ENCODE measurements at places on chromosomes 5 and 9.

- no peak for DNase-seq
Measured at GRCh38 chr5:113245427-113246225, 189.2 kb downstream of the TSSK1B start.

DNA sequence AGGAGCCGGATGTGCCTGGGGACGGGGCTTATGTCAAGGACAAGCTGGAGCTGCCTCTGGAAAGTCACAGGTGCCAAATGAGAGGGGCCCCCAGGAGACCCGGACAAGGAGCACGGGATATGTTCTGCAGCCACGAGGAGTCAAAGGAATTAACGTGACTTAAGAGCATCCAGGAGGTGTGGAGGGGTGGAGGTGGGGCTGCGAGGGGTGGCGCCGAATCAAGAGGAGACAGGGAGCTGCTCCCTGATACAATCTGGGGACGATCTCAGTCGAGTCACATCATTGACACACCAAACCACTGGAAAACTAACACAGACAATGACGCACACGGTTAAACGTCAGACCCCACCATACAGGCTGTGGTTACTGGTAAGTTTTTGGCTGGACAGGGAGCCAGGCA lies 10.4 kb downstream of the CCDC127 start:
- DNase-seq = no peak

GRCh38 chr5:82952326-82952725 lies 124.9 kb downstream of the TMEM167A start:
- DNase-seq = no peak

DNA sequence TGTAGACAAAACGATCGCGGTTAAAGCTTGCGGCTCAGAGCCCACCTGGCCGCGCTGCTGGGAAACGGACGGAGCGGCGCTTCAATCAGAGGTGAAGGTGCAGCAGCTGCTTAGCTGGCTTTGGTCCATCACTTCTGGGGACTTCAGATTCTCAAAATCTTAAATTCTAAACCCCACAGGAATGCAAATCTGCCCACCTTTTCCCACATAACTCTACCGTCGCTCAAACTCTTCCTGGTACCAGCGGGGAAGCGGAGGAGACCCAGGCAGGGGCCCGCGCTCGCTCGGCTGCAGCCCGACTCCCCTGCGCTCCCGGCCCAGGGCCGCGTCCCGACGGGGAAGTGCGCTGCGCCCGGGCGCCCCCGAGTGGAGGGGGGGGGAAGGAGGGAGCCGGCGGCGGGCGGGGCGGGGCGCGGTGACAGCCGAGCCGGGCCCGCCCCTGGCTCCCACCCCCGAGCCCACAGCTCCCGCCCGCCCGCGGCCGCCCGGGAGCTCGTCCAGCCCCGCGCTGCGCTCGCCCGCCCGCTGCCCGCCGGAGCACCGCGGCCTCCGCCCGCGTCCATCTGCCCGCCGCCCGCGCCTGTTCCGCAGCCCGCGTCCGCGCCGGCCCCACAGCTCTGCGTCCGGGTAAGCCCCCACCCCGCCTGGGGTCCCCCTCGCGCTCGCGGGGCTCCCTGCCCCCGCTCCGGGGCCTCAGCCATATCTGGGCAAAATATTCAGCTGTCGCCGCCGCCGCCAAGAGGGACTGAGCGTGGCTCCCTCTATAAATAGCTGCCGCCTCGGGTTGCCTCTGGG lies at the start of gene TMOD1:
TSS of gene TMOD1 (plus strand) at position 490 of the 795 bp plus-strand sequence. CDS start 22,523 bp downstream, outside the sequence.
- DNase-seq = no peak

DNA sequence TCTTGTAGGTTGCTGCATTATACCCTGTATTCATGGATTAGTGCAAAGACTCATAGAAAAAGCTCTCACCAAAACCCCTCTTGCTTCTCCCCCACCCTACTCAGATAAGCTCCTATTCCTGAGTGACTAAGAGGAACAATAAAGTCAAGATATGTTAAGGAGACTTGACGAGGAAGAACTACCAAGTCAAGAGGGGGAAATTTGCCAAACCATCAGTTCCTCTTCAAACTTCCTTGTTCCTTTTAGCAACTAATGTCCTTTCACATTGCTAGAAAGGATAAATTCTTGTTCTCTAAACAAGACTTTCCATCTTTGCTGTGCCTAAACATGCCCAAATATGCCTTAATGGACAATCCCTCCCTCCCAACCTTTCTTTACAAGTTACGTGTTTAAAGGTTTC lies 27.0 kb downstream of the CNOT8 start:
- no peak for DNase-seq

DNA sequence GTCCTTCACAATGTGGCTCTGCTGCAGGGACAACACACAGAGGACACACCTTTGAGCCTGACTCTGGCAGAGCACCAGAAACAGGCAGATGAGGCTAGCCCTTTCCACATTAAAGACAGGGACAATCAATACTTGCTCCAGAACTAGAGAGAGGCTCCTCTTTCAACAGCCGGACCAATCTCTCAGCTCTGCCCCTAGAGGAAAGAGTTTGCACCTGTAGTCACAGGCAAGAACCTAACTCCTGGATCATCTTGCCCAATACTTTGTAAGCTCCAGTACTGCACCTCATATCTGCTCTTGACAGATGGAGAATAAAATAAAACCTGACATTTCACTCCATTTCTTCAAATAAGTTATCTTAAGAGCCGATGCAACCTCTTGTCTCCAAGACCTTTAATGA lies 52.1 kb downstream of the EPB41L4A start:
- no peak for DNase-seq

DNA sequence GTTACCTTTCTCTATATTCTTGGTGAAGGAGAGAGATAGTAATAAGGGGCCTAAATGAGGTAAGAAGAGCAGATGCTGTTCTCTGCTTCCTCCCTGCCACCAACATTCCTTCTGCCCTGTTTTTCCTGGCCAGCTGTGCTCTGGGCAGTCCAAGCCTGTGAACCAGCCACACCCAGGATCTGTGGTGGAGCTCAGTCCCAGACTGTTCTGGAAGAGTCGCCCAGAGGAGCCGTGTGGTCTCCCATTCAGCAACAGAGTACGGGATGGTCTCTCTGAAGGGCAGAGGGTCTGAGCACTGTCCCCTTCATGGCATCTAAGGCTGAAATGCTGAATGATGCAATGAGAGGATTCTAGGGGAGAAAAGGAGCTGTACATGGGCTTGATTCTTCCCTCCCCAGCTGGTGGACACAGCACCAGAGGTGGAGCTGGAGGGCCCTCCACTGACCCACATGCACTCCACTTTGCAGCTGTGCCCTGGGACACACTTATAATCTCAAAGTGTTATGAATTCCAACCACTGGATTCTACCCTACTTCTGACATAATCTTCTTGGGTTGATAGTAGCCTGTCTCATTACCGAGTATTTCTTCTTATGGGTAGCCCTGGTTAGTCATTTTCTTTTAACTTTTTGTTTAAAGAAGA lies 70.8 kb upstream of the RPS23 start:
- no peak for DNase-seq

GRCh38 chr5:82849885-82850284 lies 227.3 kb downstream of the TMEM167A start:
- no peak for DNase-seq

GRCh38 chr5:117177302-117177701 lies 602.7 kb upstream of the SEMA6A start:
- DNase-seq = no peak

DNA sequence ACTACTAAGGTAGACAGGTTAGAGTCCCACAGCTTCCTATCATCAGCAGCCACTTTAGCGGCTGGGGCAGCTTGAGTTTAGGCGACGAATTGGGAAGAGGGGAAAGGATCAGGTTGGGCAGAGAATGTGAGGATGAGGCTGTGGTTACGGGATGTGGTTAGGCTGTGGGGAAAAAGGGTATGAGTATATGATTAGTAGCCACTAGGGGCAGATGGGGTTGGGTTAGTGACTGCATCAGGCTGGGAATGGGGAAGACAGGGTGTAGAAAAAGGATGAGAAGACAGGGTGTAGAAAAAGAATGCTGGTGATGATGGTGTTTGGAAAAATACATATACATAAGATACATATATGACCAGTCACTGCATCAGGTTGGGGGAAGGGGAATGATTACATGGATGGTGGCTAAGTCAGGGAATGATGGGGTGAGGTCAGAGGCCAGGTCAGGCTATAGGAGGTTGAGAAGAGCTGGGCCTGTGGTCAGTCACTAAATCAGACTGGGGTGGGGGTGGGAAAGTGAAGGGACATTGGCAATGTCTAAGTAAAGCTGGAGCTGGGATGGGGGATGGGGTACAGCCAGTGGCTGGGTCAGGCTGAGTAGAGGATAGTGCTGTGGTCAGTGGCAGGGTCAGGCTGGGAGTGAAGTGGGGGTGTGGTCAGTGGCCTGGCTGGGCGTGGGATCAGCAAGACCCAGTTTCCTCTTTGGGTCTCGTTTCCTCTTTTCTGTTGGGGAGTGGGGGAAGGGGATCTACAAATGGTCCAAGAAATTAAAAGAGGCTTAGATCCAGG lies 2.1 kb downstream of the TLN1 start:
- DNase-seq = peak; percentile 77

DNA sequence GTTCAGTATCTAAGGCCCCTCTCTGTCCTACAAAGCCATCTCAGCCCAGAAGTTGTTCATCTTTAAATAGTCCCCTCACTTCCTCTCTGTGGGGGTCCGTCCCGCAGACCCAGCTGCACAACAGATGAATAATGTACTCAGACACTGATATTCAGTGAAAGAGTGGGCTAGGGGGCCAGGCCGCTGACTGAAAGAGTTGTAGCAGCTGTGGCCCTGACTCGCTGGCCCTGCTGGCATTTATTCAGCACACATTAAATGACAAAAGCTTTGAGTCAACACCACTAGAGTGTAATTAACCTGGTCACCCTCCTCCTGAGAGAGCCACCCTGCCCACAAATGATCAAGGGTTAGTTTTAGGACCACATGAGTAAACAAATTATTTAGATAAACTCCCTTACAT lies 76.3 kb downstream of the MED10 start:
- no peak for DNase-seq

DNA sequence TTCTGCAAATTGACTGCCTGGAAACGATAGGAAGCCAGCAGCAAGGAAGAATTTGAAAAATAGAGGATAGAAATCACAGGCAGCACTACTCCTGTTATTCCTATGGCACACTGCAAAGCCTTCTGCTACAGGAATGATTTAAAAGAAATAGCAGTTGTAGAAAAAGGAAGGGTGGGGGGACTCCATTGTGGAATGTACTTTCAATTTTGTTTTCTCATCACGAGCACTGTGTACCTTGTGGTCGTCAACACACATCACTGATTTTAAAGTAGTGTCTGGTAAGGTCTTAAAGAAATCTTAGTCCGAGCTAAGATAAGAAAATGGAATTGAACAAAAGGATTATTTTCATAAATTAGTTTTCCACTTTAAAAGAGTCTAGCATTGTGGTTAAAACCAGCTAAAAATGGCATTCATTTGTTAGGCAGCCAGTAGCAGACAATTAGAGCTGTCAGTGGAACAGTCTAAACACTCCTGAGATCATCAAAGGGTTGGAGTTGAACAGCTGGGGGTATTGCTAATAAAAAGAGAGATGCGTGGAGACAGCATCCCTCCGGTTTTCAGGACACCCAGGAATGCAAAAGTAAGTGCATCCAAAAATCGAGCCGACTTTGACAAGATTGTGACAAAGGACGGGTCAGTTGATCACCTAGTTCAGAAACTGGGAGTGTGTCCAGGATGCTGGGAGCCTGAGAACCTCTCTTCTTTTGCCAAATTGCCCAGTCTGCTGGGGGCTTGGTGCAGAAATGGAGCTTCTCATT lies 97.8 kb upstream of the WWC1 start:
- no peak for DNase-seq

DNA sequence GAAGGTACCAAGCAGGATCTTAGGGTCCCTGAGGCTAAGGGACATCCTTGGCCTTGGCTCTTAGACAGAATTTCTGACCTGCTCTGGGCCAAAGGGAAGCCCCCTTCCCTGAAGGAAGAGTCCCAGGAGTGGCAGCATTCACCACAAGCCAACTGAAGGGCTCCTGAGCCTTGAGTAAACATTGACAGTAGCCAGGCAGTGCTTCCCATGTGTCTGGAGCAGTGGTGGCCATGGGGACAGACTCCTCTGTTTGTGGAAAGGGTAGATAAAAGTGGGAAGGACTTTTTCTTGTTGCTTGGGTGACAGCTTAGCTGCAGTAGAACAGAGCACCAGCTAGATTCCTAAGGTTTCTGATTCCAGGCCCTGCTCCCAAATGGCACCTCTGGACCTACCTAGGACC lies 61.4 kb upstream of the VLDLR start:
- DNase-seq = no peak

GRCh38 chr5:155050384-155051019 lies 36.9 kb downstream of the KIF4B start:
- no peak for DNase-seq

- no peak for DNase-seq
Measured at GRCh38 chr5:165138236-165138635, 1632.8 kb downstream of the MAT2B start.

DNA sequence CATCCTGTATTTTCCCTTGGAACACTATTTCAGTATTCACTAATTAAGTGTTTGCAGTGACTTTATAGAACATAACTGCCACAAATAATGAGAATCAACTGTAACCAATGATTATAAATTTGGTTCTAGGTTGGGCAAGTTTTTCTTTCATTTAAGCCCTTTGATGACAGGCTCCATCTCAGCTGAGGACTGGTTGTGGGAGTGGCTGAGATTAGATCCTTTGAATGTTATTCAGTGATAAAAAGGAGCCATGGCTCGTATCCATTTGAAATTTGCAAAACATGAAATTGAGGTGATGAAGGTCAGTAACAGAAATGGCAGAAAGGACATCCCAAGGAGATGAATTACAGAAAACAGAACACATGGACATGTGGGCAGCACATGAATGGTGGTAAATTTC lies 138.1 kb upstream of the PCA3 start:
- no peak for DNase-seq

DNA sequence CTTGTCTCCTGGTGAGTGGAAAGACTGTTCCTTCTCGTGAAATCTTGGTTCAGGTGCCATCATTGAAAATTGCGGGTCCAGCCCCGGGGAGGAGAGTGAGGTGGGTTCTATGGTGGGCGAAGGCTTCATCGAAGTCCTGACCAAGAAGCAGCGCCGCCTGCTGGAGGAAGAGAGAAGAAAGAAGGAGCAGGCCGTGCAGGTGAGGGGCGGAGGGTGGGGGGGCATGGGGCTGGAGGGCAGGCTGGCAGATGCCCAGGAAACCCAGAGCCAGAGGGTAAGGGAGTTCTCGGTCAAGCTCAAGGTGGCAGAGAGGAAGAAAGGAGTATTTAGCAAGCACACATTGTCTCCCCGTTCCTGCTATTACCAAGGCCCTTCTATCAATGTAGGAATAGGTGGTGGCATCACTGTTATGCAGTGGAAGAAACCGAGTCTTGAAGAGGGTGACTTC lies 24.3 kb upstream of the POMT1 start:
- no peak for DNase-seq
